Activated CD8-positive, alpha-beta memory T cell treated with anti-CD3 and anti-CD28 coated beads for 48 hours (primary cell): ENCODE measurements at places on chromosomes 3 and 15.

- no peak for DNase-seq
Measured at GRCh38 chr3:51941463-51941797, 274 bp downstream of the RRP9 start.

DNA sequence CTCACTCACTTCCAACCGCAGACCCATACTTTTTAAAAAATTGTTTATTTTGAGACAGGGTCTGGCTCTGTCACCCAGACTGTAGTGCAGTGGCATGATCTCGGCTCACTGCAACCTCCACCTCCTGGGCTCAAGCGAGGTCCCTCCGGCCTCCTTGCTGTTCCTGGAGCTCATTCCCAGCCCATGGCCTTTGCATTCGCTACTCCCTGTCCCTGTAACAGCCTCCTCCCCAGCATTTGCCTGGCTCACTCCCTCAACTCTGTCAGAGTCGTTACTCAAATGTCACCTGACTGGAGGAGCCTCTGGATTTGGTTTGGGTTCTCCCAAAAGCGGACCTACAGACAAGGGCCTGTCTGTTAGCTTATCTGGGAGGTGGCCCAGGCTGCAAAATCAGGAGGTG lies 432.6 kb upstream of the PROK2 start:
- DNase-seq: no peak

GRCh38 chr3:136819731-136820679 lies 1.1 kb downstream of the SLC35G2 start:
- DNase-seq: no peak

DNA sequence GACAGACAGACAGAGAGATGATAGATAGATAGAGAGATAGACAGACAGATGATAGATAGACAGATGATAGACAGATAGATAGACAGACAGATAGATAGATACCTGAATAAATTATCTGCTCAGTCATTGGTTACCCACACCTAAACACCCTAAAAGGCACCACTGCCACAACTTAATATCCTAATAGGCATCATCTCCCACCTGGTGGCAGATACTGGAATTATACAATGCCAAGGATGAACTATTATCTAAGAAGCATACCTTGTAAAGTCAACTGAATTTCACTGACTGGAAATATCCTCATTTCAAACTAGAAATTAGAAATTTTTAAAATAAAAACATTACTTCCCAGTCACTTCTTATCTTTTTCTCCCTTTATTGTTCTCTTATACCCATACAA lies 19.4 kb upstream of the ATP8B4 start:
- DNase-seq: no peak

DNA sequence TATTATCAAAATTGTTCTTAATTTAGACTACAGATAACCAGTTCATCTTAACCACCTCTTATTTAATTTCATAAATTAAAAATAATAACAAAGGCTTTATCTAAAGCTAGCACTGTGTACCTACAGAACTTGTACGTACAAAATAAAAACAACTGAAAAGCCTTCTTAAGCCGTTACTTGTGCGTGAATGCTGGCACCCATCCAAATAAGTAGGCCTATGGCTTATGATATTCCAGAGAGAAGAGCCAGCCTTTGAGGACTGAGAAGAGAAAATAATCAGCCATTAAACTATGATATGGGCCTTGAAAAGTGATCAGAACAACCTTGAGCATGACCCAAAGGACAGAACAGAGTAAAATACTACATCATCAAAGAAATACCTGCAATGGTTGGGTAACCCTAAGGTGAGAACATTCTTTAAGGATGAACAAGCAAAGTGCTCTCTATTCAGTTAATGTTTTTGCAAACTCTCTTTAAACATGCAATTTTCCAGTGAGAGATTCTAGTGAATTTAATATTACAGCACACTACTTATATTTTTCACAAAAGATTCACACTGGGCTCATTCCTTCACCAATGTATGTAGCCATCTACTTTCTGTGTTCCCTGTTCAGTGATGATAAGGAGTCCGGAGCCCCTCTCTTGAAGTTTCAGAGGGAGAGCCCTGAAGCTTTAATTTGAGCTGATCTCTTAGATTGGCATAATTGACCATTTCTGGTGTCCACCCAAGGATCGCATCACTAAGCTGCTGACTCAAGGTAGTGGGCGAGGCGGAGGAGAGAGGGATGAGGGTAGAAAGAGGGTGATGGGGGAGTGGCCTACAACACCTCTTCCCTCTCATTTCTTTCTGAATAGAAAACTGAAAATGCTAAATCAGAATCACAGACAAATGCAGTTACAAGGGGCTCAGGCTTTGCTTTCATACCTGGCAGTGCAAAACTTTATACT lies 7.7 kb upstream of the ACTC1 start:
- DNase-seq: no peak

DNA sequence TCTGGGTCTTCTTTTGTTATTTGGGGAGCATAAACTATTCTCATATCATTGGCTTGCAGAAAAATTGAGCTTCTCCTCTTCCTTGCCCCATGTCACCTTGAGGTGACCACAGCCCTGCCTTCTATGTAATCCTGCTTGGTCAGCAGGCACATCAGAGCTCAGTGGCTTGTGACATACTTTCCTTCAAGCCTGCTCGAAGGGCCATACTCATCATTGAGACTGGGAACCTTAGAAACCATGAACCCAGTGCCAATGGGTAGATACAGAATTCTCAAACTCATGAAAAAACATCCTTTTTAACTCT lies 3.7 kb upstream of the CCR2 start:
- DNase-seq: no peak

DNA sequence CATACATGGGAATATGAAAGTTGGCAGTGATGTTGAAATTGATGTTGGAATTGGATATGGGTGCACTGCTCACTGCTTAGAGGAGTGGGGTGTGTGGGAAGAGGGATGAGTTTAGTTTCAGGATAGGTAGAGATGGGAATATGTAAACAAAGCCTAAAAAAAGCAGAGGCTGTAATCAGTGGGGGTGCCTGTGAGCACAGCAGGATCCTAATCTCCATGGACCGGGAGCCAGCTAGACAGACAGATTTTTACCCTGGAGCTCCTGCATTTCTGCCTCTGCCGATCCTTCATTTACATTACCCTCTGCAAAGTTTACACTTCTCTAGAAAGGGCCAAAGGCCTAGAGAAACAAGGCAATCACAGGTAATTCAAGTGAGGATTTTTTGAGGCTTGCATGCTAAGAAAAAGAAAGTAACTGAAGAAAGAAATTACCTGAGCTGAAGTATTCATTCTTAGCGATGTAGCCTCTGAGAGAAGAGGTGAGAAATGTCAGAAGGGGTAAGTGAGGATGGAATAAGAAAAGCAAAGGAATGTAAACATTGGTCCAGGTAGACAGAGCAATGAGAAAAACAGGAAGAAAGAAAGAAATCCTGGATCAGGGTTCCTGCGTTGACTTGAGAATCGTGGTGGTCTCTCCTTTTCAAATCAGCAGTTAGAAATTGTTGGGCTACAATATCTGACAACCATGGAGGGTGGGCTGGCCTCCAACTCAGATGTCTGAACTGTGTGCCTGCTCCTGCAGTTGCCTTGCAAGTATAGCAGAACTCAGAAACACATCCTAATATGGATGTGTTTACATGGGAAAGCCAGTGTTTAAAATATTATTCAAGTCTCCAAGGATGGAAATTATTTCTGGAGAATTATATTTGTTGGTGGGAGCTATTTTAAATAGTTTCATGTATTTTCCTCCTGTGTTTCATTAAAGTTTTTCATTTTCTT lies 79.8 kb downstream of the CRTC3 start:
- no peak for DNase-seq

DNA sequence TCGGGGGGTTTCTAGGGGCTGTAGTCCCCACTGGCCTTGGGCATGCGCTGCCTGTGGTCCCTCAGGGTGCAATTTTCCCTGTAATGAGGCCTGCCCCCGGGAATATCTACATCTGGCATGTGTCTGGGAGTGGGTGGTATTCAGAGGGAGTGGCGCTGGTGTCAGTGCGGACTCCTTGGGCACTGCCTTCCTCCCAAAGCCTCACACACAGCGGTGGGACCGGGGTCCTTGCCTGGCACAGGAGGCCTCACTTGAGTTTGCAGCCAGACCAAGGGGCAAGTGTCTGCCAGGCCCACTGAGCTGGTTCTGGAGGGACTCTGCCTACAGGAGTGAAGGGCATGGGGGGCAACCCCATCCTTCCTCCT lies 53.5 kb upstream of the PCSK6 start:
- DNase-seq: no peak

DNA sequence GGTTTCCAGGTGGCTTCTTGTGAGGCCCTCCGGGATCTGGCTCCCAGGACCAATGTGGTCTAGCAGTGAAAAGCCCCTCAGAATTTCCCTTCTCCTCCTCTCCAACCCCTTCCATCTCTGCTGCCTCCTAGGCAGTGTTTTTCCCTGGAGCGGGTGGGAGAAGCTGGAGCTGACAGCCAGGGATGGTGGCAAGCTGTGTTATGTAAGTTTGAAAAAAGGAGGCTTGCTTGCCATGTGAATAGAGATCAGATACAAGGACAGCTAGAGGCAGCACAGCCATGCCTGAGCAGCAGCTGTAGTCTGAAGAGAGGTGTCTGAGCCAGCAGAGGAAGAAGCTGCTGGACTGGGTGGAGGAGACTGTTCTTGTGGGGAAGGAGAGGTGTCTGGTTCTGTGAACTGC lies 20.6 kb downstream of the SNAPC5 start:
- no peak for DNase-seq

DNA sequence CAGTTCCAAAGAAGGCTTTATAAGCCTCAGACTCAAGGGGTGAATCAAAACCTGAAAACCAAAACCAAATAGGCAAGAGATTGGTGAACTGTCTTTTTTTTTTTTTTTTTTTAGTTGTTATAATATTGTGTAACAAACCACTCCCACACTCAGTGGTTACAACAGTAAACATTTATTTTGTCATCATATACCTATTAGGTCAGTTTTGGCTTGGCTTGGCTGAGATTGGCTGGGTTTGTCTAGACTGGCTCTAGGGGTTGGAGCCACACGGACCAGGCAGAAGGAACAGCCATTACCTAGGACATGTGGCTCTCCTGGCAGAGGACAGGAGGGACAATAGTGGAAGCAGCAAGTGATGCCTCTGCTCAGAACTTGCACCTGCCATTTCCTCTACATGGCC lies 26.4 kb upstream of the RYR3 start:
- DNase-seq: no peak

- DNase-seq: no peak
Measured at GRCh38 chr3:21013566-21013965, 737.4 kb downstream of the ZNF385D start.
